ENCODE measurements at places on chromosomes 7 and 10.

DNA sequence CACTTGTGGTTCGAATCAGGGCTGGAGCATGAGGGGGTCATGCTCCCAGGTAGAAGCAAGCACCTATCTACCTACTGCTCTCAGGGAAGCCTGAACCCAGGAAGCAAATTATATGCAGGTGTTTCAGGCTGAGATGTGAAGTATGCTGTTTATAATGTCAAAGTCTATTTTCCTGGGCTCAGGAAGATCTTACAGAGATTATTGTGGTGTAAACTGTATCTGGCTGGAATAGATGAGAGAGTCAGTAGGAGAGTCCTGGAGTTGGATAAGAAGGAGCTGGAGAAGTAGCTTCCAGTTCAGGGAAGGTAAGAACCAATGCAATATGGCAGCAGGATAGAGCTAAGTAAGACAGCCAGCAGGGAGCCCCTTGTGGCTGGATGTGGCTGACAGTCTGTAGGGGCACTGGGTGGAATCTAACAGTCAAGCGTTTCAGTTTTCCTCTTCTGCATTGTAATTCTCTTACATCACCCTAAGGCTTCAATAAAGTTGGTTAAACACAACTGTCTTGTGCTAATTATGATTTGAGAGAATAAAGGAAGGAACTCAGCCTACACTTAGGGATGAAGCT, 105.9 kb upstream of the EEPD1 start:
- DNase-seq: no peak

DNA sequence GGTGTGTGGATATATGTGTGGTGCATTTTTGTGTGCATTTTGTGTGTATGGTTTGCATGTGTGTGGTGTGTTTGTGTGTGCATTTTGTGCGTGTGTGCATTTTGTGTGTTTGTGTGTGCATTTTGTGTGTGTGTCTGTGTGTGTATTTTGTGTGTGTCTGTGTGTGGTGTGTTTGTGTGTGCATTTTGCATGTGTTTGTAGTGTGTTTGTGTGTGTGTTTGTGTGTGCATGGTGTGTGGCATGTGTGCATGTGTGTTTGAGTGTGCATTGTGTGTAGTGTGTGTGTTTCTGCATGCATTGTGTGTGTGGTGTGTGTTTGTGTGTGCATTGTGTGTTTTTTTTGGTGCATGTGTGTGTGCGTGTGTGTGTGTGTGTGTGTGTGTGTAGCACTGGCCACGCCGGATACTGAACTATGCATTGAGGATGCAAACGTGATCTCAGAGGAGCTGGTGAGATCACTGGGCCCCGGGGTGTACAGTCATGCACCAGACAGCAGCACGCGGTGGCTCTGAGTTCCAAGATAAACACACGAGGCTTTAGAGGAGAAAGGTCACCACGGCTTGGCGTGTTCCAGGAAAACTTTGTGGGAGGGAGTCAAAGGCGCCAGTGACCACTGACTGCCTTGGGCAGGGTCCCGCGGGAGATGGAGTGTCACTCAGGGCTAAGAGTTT, 106.6 kb upstream of the SHH start:
- DNase-seq: no peak

DNA sequence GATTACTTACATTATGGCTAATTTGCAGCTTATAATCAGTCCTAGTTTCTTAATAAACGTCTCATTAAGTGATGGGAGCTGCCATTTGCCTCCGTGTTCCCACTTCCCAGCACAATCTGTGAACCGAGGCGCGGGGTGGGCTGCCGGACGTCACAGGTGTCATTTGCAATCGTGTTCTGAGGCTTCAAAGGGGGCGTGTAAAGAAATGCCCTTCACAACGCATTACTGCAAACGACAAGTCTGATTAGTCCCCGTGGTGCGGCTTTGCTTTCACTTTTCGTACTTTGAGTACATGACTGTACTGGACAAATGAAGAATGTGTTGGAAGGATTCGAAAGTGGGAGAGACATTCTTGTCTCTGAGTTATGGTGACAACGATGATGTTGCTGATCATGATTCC, 614.2 kb upstream of the ADARB2 start:
- DNase-seq: no peak

- DNase-seq: no peak
Measured at GRCh38 chr7:24057243-24057642, 226.7 kb upstream of the NPY start.

DNA sequence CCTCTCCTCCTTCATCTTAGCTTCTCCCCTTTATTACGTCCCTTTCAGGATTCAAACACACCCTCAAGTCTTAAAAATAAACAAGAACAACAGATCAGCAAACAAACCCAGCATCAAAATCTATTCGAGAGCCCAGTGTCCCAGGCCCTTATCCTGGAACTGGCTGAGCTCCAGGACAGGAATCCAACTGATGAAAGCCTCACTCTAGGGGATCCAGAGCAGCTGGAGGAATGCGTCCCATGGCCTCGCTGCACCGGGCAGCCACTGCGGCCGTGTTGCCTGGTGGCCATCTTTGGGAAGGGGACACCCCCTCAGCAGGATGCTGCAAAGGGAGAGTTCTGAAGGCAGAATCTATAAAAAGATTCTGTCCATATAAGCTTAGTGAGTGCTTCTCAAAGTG, 156.5 kb upstream of the BMPER start:
- no peak for DNase-seq

DNA sequence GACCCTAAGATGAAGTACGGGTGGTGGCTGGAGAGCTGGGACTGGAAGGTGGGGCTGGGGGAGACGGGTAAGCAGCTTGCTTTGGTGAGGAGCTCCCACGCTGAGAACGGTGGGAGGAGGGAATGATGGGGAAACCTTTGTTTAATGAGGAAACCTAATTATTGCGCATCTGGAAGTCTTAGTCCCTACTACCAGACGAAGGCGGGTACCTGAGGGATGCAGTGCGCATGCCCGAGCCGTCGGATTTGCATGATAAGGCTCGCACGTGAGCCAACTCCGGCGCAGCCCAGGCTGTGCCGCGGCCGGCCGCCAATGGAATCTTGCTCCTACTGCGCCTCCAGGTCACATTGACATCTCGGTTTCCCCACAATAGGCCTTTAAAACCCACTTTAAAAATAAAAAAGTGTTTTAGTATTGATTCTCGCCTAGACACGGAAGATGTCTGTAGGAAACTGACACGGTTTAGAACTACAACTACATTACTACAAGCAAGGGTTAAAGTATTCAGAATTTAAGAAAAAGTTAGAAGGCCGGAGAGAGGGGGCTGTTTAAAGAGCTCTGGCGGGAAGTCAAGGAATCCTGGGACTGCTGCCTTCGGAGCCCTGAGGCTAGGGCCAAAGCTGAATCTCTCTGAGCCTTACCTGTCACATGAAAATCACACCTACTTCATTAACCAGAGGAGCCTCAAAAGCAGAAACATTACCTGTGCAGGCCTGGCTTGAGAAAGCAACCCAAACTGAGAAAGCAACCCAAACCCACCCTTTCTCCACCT, 12.1 kb upstream of the DLX6 start:
- peak; percentile 20 for DNase-seq

- no peak for DNase-seq
Measured at GRCh38 chr10:14564268-14564744, 210.4 kb downstream of the FAM107B start.

- no peak for DNase-seq
Measured at GRCh38 chr10:22854935-22855421, 72.9 kb upstream of the ARMC3 start.

DNA sequence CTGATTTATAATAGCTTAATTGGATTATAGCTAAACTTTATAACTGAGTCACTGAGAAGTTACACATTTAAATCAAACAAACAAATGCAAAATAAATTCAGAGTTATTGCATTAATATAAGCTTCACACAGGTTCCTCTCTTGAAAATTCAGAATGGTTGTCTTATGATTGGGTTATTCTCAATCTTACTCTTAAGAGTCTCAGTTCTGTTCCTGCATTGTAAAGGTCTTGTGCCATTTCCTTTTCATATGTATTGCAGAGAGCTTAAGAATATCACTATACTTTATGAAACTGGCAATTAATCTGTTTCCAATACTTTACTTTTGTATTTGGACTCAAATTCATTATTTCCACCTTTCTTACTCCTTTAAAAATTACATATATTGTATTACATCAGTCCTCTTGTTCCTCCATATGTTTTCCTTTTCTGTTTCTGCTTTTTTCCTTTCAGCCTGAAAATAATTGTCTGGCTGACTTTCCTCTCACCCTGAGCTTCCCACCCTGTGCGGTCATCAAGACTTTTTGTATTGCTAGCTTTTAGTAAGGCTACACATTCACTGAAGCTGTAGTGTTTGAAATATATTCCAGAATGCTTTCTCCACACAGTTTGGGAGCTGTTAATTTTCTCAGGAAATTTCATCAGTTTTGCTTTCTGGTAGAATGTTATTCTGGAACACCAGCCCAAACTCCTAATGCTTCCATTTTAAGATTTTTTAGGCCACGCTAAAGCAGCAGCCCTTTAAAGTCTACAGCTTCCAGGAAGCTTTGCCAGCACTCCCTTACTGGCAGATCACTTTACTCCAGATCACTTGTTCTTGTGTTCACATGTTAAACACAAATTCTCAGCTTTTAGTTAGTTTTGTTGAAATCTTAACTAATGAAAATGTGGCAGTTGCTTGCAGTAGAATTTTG, 139.4 kb downstream of the KCND2 start:
- DNase-seq: no peak

- DNase-seq: no peak
Measured at GRCh38 chr10:102785818-102786217, 42.1 kb downstream of the WBP1L start.

DNA sequence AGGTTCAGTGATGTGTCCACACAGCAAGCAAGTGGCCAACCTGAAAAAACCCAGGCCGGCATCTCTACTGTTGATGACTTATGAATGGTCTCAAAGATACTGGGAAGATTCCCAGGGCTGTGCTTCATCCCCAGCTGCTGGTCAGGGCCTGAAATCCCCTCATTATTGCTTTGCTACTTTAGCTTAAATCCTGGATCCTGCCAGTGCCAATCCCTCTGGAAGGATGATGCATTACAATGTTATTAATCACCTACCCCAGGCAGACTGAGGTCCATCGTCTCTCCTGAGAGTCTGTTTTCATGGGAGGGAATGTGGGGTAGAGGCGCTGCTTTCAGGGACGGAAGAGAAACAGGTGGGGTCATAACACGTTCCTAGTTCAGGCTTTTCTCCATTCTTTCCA, 371.6 kb downstream of the RPS24 start:
- DNase-seq: no peak

- DNase-seq: peak; percentile 91
Measured at GRCh38 chr10:70815504-70816219, at the start of gene SGPL1. Gene SGPL1, plus strand, starts transcription at chr10:70815948. Its CDS starts 906 bp downstream, at chr10:70816854.

DNA sequence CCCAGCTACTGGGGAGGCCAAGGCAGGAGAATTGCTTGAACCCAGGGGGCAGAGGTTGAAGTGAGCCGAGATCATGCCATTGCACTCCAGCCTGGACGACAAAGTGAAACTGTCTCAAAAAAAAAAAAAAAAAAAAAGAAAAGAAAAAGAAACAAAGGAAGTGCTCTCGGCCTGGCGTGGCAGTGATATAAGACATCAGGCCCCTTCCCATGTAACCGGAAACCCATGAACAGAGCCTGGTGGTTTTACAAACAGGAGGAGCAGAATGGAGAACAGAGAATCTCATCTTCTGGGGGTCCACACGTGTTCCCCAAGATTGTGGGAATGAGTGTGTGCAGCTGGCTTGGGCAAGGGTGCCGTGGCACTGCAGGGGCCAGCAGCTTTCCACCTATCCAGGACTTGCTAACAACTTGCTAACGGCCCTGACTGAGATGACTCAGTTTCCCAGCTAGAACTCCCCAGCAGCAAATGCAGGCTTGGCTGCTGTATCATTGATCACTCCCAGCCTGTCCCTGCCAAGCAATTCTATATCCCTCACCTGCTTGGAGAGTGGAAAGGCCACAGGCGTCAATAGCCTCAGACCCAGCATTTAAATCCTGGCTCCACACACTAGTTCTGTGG, 103.0 kb downstream of the COL26A1 start:
- DNase-seq: no peak

- DNase-seq: peak; percentile 62
Measured at GRCh38 chr7:140625908-140626868, 14.4 kb downstream of the DENND2A start.

DNA sequence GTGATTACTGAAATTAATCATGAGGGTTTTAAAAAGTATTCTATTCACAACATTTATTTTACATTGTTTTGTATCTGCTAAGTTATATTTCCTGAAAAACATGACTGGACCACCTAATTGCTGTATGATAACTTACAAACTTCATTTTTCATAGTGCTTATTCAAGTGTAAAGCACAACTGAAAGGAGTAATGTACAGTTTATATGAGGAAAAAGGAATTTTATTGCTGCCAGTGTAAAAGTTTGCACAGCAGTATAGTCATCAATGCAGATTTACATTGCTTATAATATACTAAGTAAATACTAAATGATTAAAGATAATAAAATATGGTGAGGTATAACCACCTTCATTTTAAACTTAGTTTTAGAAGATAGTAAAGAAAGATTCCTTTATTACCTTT, 4.0 kb downstream of the PTEN start:
- no peak for DNase-seq

DNA sequence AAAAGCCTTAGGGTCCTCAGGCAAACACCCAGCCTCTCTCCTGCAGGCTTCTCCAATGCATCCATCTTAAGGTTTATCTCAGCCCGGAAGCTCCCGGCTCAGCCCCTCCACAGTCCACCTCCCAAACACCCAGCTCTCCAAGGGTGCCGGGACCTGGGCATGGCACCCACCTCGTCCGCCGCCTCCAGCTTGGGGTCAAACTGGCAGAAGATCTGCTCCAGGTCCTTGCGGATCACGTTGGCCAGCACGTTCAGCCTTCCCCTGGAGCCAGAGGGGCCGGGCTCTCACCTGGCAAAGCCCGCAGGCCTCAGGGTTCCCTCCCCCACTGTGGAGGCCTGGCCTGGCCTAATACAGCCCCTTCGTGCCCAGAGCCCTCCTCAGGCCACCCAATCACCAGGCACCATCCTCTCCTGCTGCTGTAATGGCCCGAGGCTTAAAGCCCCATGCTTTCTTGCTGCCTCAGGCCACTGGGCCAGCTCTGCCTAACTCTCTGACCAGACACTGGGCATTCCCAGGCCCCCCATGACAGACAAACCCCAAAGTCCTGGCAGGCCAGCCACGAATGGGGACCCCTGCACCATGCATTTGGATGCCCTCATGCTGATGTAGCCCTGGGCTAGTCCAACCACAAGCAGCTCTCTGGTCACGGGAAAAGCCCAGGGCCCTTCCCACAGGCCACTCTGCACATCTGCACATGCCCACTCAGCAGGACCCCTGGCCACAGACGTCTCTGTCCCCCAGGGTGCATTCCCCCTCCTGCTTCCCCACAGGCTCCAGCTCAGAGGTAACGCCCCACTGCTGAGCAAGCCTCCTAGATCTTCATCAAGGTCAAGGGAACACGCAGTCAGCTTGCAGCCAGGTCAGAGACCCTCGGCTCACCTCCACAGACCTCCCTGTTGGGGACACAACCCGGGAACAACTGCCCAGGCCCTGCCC, 12.3 kb downstream of the OGDHL start:
- DNase-seq: no peak

DNA sequence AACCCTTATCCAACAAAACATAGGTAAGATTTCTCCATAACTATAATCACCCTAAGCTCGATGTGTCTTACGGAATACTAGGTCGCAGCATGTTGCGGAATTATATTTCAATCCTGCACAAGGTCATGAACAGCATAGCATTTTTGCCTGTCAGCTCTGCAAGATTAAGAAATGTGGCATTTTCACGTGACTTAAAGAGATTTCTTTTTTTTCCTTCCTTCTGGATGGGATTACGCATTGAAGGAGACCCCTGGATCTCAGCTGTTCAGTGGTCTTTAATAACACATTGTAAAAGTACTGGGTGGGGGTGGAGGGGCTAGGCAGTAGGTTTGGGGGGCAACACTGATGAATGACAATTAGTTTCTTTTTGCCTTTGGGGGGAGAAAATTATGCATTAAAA, 106.7 kb downstream of the CUBN start:
- no peak for DNase-seq
